ENCODE measurements at places on chromosomes 7 and 10.

DNA sequence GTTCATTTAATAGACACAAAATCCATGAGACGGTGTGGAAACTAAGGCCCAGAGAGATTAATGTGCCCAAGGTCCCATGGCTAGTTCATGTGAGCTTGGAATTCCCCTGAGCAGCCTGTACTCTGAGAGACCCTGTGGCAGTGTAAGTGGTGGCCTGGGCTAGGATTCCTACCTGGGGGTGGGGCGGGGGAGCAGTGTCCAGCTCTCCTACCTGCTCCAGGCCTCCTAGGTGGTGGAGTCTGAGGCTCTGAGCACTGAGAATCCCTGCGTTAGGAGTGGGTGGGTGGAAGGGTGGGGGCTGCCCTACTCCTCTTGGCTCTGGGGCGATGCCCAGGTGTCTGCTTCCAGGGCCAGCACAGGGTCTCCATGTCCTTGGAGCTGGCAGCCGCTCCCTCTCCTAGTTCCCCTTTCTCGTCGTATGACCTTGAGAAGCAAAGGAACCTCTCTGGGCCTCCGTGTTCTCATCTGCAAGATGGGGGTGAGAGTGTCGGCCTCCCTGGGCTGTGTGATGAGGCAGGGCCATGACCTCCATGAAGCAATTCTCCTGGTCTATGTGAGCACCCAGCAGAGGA, 2.5 kb downstream of the SNCG start:
- DNase-seq = no peak

DNA sequence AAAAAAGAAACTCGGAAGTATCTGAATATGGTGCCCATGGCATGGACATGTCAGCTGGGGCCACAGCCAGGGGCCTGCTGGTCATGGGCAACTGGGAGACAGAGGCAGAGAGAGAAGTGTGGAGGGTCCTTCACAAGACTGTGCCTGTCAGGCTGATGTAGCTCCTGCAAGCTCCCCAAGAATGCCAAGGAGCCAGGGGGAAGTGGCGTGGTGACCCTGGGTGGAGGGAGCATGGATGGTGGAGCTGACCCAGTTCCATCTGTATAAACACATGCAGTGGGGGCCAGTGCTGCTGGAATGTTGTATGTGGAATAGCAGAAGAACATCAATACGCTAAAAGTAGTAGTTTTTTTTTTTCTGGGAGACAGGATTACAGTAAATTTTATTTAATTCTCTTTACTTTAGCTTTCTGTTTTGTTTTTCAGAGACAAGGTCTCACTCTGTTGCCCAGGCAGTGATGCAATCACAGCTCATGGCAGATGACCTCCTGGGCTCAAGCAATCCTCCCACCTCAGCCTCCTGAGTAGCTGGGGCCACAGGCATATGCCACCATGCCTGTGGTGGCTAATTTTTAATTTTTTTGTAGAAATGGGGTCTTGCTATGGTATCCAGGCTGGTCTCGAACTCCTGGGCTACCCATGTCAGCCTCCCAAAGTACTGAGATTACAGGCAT, 10.5 kb upstream of the ZMIZ2 start:
- no peak for DNase-seq

- no peak for DNase-seq
Observed at GRCh38 chr7:55189146-55189766, 170.4 kb downstream of the EGFR start.

DNA sequence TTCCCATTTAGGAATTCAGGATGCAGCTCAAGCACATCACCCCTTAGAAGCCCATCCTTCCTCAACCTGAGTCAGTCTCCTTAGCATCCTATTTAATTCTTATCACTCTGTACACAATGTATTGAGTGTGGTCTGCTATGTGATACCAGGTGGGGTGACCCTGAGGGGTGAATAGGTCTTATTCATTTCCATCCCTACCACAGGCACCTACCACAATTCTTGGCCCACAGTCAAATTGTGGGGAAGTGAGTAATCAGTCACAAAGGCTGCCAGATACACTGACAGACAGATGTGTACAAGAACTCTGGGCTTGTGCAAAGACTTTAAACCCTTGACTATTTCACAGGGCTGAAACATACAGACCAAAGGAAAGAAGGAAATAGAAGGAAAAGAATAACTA, 560.5 kb downstream of the PARD3 start:
- no peak for DNase-seq

DNA sequence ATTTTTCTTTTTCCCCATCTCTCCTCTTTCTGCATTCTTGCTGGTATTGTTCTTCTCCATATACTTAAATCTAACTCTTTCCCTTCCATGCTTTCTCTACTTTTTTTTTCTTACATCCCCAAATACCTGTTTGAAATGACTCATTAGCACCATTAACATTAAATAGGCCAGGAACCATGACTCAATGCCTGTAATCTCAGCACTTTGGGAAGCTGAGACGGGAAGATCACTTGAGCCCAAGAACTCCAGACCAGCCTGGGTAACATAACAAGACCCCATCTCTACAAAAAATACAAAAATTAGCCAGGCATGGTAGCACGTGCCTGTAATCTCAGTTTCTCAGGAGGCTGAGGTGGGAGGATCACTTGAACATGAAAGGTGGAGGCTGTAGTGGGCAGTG, 1026.8 kb downstream of the GATA3 start:
- no peak for DNase-seq

GRCh38 chr10:14625765-14626525, 148.8 kb downstream of the FAM107B start:
- no peak for DNase-seq

GRCh38 chr10:73186266-73186665, 18.3 kb downstream of the FAM149B1 start:
- no peak for DNase-seq

Data from MM.1S (cell line).